Activated T-cell treated with anti-CD3 and anti-CD28 coated beads for 1 hour (primary cell): ENCODE measurements at places on chromosomes 6 and 20.

DNA sequence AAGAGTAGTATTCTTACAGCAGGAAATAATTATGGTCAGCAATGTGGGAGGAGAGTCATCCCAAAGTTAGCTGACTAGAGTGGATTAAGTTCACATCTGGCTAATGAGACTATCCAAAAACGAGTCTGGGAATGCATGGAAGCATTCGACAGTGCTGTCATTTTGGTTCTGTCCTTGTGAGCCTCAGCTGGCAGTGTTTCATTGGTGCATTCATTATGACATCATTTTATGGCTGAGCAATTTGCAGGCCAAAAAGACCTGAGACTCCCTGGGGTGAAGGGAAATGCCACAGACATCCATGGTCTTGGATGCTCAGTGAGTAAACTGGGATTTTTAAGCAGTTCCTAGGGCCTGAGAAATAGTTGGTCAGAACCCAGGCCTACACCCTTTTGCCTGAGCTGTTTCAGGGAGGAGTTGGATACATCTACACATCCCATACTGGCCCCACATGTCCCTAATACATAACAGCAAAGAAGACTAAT lies 196.4 kb upstream of the CCN2 start:
- DNase-seq, result no peak

- DNase-seq, result no peak
Observed at GRCh38 chr20:48690888-48691287, 136.9 kb downstream of the PREX1 start.

DNA sequence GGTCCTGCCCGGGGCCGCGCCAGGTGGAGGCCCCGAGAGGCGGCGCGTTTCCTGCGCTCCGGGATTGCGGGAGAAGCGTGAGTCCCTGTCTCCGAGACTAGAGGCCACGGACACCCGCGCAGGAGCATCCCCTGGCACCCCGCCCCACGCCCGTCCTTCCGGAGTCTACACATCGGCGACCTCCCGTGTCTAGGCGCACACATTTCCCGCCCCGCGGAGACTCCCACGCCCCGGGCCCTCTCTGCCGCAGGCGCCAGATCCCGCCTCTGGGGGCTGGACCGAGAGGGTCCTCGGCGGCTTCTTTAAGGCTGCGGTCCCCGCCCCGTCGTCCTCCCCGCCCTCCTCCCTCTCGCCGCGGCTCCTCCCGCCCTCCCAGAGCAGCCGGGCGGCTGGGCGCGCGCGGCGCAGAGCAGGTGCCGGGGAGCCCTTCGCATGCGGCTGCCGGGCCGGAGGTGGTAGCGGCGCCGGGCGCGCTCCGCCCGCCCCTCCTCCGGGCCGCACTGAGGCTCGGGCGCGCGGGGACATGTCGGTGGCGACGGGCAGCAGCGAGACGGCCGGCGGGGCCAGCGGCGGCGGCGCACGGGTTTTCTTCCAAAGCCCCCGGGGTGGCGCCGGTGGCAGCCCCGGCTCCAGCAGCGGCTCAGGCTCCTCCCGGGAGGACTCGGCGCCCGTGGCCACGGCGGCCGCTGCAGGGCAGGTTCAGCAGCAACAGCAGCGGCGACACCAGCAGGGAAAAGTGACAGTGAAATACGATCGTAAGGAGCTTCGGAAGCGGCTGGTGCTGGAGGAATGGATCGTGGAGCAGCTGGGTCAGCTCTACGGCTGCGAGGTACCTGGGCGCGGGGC lies at the start of gene PPP1R14C:
Gene PPP1R14C, plus strand, starts transcription at position 375 of the 846 bp plus-strand sequence. Its CDS starts 149 bp downstream, at position 524.
- DNase-seq, result no peak

- DNase-seq, result no peak
Observed at GRCh38 chr6:162538643-162539064, 188.9 kb downstream of the PRKN start.

- DNase-seq, result no peak
Observed at GRCh38 chr20:24834310-24834709, 114.8 kb upstream of the CST7 start.

- DNase-seq, result no peak
Observed at GRCh38 chr20:46954490-46955038, 59.9 kb downstream of the EYA2 start.

DNA sequence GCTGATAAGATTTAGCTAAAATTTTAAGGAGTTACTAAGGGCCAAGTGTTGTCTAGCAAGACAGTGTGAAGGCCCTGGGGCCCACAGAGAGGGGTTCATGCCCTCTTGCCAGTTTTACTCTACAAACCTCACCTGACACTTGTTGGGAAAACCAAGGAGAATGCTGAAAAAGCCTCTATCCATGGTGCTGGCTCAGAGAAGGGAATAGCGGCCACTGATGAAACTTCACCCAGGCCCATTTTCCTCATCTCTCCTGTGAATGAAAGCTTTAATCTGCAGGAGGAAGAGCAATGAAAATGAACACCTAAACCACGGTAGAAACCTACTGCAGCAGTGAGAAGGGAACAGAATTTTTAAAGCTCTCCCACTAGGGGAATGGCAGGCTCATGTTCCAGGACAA lies 317.3 kb upstream of the CNR1 start:
- DNase-seq, result no peak

DNA sequence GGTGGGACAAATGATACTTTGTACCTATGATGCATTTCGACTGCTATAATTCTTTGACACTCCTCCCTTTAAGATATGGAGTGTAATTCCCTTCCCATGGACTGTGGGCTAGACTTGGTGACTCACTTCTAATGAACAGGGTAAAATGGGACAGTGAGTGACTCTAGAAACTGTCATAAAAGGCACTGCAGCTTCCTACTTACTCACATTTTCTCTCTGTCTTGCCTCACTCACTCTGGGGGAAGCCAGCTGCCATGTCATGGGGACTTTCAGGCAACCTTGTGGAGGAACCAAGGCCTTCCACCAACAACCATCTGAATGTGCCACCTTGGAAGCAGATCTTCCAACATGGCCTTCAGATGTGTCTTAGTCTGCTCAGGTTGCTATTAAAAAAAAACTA lies 12.9 kb upstream of the GFOD1 start:
- DNase-seq, result no peak

GRCh38 chr20:35461620-35462019 lies 6.2 kb downstream of the CEP250 start:
- no peak for DNase-seq

DNA sequence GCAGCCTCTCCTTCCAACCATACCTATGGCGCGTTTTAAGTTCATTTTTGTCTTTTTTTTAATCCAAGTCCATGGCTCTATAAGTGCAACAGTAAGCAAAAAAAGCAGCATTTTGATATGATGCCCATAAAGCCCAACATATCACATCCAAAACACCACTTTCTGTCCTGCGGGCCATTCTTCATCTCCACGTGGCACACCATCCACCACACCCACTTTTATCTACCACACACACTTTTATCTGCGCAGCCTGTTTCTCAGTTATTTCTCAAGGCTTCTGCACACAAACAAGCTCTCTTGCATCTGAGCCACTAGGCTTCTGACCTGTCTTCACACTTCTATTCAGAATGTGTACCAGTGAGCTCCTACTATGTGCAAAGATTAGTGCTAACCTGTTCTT lies 5.3 kb downstream of the GCLC start:
- DNase-seq, result no peak

- no peak for DNase-seq
Observed at GRCh38 chr6:43840490-43841218, 70.6 kb downstream of the VEGFA start.
